ENCODE measurements at places on chromosomes 6 and 20. TPM values are rescaled to one million over a fixed set of nuclear protein-coding genes. Genes with fewer than 3 reads are reported as not detected.
A peak's percentile ranks its signal among the peaks of the same experiment; 100 is the strongest.

PBOV1 gene
- polyA plus RNA-seq = not detected

- no peak for DNase-seq
Observed at GRCh38 chr20:16271450-16271849, 301.8 kb downstream of the KIF16B start.

- peak; percentile 80 for DNase-seq
Observed at GRCh38 chr6:21587179-21587960, 6.2 kb upstream of the SOX4 start.

GRCh38 chr20:38579219-38579910 is 1.6 kb upstream of the ADIG start:
- no peak for DNase-seq

- DNase-seq = no peak
Observed at GRCh38 chr20:46070215-46070900, 19.4 kb downstream of the NCOA5 start.

RAET1G gene
- polyA plus RNA-seq = 2.5 TPM

DNA sequence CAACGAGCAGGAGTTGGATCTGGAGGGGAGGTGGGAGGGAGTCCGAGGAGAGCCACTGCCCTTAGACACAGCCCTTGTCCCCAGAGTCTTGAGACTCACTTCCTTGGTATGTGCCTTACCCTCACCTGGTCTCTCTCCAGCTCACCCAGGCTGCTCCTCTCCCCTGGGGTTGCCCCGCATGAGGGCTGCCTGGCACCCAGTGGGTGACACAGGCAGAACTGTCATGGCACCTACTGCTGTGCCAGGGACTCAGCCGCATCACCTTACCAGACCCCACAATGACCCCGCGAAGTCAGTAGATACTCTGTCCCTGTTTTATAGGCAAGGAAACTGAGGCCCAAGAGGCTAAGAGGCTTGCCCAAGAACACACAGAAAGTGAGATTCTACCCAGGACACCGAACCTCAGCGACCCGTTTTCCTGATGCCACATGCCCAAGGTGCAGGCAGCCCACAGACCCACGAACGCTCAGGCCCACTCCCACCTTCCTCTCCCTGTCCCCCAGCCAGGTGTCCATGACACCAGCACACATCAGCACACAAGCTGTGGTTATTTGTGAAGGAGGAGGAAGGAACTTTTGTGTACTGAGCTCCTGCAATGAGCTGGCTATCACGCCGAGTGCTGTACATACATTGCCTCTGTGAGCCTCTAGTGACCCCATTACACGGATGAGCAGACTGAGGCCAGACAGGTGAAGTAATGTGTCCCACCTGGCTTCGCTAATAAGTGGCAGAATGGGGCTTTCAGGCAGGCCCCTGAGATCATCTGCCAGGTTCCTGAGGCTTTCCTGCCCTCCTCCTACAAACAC is 168.1 kb downstream of the GRM4 start:
- DNase-seq = peak; percentile 12

GRCh38 chr20:43243672-43244269 is 54.1 kb upstream of the PTPRT start:
- DNase-seq = peak; percentile 47

- no peak for DNase-seq
Observed at GRCh38 chr6:143675946-143676345, 1.8 kb upstream of the PHACTR2 start.

BMP7 gene
- polyA plus RNA-seq = 0.10 TPM

DEFB132 gene
- polyA plus RNA-seq = not detected

PRDM13 gene
- polyA plus RNA-seq = 0.02 TPM

- DNase-seq = no peak
Observed at GRCh38 chr6:161476711-161477110, 202.8 kb upstream of the AGPAT4 start.

DNA sequence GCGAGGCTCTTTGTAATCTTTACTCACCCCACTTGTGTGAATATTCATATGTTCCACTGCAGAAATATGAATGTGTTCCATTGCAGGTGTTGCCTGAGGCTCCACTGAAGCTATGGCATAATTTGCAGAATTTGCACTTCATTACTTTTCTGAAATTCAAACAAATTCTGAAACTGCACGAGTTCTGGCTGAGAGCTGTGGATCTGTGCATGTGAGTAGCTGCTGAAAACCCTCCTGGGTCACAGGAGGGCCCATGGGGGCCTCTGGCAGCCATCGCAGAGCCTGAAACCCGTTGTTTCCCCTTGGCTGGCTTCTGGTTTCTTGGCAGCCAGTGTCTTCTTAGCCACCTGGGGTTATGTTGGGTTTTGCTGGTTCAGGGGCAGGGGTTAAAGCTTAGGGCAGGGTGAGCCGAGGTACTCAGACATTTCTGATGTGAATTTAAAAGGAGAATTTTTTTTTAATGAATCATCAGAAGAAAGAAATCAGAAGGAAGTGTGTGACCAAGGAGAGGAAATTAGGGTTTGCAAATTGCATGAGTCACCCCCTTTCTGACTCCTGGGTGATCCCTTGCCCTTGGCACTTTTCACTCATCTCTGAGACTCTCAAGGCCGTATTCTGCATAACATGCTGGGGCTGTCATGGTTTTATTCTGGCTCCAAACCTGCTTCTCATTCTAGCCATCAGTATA is 40.6 kb downstream of the TOX2 start:
- no peak for DNase-seq

GRCh38 chr6:15592610-15593009 is 70.2 kb downstream of the DTNBP1 start:
- DNase-seq = no peak

PKIB gene
- polyA plus RNA-seq = 0.32 TPM

- DNase-seq = no peak
Observed at GRCh38 chr6:138349891-138350290, 27.8 kb upstream of the SMIM28 start.

- no peak for DNase-seq
Observed at GRCh38 chr20:48817367-48818030, 10.3 kb downstream of the PREX1 start.

- no peak for DNase-seq
Observed at GRCh38 chr6:110461376-110461775, 15.0 kb downstream of the SLC22A16 start.

ADGRF5 gene
- 0.06 TPM for polyA plus RNA-seq

DNA sequence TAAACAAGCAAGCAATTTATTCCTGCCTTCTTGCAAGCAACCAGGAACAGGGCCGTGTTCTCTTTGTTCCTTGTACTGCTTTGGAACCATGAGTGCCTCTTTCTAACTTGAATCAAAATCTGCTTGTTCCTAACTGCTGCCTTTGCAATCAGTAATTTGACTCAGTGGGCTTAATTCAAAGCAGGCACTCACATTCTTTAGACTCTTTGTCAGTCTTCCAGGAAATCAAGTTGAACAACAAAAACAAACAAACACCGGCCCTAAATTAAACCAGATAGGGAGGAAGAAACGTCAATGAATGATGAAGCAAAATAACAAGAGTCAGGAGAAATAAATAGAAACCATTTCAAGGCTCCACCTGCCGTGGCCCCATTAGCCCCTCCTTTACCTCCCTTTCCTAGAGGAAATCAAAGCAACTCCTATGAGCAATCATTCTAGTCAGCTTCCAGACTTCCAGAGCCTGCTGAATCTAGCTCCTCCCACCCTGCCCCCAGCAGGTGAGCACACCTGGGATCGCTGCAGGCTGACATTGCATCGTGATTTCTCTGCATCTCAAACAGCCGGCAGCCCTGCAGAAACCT is 582.2 kb upstream of the FLRT3 start:
- DNase-seq = no peak

- no peak for DNase-seq
Observed at GRCh38 chr6:8879334-8879733, 444.0 kb upstream of the SLC35B3 start.

- DNase-seq = no peak
Observed at GRCh38 chr6:33954453-33954852, 150.7 kb upstream of the MLN start.

GRCh38 chr20:402898-403581 is 5.1 kb upstream of the RBCK1 start:
- DNase-seq = no peak

GRCh38 chr6:152316024-152316423 is 321.1 kb downstream of the SYNE1 start:
- no peak for DNase-seq

TGM2 gene
- 676 TPM for polyA plus RNA-seq
